ENCODE measurements at places on chromosomes 2 and 18.

DNA sequence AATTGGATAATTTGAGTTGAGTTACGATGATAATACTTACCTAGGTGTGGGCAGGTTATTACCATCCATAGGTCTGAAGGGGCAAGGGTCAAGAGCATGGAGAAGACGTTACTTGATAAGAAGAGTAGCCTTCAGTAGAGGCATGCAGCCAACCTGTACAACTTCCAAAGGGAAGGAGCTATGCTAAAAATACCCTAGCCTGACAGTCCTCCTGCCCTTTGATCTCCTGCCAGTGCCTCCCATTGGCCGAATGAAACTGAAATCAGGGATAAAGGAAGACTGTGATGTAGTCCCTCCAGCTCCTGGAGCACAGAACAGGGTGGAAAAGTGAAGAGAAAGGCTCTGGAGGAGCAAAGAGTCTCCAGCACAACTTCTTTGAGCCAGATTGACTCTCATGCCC lies 487.4 kb downstream of the ADCYAP1 start:
- DNase-seq, result no peak

DNA sequence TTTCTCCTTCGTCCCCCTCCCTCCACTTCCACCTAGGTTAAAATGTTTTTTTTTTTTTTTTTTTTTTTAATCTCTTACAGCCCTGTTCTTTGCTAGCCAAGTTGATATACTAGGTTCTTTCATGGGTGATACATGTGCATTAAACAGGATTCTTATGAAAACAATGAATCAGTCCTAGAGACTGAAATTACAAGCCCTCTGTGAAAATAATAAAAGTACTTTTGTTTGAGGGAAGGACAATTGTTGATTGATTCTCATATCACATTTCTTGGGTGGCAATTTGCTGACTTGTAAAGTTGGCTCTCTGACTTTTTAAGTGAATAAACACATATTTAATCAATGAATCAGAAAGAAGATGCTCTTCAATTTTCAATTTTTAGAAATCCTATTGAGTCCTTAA lies 639.9 kb downstream of the LRP1B start:
- DNase-seq, result no peak

- DNase-seq, result no peak
Observed at GRCh38 chr2:114170070-114170469, 272.4 kb upstream of the DPP10 start.

- no peak for DNase-seq
Observed at GRCh38 chr2:178197791-178198190, 3.5 kb downstream of the OSBPL6 start.

- no peak for DNase-seq
Observed at GRCh38 chr18:48569915-48570264, 31.1 kb downstream of the CTIF start.

DNA sequence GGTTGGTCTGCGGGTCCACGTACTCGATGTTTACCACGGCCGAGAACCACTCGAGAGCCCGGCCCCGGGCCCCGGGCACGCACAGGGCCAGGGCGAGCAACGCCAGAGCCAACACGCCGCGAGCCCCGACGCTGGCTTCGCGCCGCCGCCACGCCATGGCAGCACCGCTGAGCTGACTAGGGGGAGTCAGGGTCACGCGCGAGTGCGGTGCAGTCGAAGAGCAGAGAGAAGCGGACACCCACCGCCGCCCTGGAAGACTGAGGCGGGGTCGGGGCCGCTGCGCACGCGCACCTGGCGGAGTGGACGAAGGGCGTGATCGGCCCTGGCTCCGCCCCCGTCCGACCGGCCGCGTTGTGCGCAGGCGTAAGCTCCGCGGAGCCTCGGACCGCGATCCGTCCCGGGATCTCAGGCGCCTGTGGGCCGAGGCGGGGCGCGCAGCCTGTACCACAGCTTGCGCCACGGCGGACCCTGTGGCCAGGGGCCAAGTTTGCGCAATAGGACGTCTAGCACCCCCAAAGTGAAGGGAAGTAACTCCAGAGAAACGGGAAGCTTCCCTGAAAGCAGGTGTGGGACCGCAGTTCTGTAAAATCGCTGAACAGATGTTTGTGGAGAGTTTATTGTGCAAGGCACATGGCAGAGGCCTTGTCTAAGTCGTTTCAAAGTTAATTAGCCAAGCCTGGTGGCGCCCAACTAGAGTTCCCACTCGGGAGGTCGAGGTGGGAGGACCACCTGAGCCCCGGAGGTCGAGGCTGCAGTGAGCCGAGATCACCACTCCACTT lies at the start of gene RNF149:
RNF149 (minus strand) TSS at position 270 of the 779 bp plus-strand sequence; CDS start at position 157, 113 bp downstream.
- DNase-seq, result peak; percentile 89

- no peak for DNase-seq
Observed at GRCh38 chr2:29479401-29479800, 364.2 kb downstream of the CLIP4 start.

- DNase-seq, result no peak
Observed at GRCh38 chr2:186485576-186485870, 537 bp upstream of the ZC3H15 start.

GRCh38 chr2:98476192-98476868 lies 31.7 kb downstream of the INPP4A start:
- DNase-seq, result no peak

DNA sequence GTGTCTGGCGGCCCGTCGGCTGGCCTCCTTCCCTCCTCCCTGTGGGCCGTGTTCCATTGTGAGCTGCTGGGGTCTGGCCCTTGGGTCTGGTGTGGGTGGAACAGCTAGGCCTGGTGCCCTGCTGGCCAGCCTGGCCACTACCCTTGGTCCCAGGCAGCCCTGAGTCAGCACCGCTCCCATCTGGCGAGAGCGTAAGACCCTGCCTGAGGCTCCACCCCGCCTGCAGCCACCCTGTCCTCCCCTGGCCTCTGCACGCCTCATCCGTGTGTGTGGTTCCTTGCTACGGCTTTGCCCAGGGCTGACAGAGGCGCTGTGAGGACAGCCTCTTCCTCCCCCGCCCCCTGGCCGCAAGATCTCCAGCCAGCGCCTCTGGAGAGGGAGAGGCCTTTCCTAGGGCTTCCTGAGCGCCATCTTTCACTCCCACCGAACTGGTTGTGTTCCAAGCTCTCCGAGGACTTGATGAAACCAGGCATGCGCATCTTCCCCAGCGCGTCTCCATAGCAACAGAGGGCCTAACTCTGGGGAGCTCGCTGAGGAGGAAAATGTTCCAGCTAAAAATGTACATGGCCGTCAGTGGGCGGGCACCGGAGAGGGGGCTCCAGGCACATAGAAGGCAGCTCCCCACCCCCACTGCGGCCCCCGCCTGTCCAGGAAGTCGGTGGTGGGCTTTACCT lies 83.0 kb downstream of the STPG4 start:
- DNase-seq, result no peak

DNA sequence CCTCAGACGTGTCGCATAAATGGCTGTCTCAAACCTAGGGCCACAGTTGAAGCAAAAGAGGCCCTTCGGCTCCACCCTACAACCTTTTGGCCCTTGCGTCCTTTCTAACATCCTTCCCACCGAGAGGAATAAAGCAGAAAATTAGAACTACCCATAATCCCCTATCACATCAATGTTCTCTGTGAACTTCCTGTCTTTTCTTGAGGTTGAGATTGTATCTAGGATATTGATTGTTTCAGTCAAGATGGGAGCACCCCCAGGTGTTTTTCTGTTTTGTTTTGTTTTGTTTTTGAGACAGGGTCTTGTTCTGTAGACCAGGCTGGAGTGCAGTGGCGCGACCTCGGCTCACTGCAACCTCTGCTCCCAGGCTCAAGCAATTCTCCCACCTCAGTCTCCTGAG lies 23.6 kb downstream of the INPP5D start:
- peak; percentile 55 for DNase-seq

DNA sequence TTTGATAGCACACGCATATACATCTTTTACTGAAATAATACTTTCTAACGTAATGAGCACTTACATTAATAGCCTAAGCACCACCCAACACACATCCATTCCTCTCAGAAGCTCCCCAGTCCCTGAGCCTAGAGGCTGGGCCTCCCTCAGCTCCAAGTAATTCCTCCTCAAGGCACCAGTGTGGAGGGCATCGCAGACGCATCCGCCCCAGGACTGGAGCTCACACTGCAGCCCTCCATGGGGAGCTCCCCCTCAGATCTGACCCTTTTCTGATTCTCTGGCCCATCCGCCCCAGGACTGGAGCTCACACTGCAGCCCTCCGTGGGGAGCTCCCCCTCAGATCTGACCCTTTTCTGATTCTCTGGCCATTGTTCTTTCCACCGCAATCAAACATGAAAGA lies 60.4 kb upstream of the SNTG2 start:
- DNase-seq, result no peak

GRCh38 chr2:165697748-165698443 lies 96.2 kb downstream of the GALNT3 start:
- DNase-seq, result no peak

Measured in central memory CD4-positive, alpha-beta T cell (primary cell).